Daoy (cell line): ENCODE measurements at places on chromosomes 6 and 20.

GRCh38 chr20:51802170-51802751, at the start of gene SALL4:
TSS of gene SALL4 (minus strand) at chr20:51802521. CDS start at chr20:51802408, 113 bp downstream.
- DNase-seq, result no peak

GRCh38 chr20:36663031-36663430, 17.0 kb upstream of the SLA2 start:
- no peak for DNase-seq

- DNase-seq, result no peak
Measured at GRCh38 chr6:122808121-122808885, 19.2 kb downstream of the SMPDL3A start.

- DNase-seq, result no peak
Measured at GRCh38 chr6:31762878-31763618, 592 bp downstream of the SAPCD1 start.

- peak; percentile 51 for DNase-seq
Measured at GRCh38 chr6:133062077-133062476, 179.1 kb upstream of the EYA4 start.

DNA sequence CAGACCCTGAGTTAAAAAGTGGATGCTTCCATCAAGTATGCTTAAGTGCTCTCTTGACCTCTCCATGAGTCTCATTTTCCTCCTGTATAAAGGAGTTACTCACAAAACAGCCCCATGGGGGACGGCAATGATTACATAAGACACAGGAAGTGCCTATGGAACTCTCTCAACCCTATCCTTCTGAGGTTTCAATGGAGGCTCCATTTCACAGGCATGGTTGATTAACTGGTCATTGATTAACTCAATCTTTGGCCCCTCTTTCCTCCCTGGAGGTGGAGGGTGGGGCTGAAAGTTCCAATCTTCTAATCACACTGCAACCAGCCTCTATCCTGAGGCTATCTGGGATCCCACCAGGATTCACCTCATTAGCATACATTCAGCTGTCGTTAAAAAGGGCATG, 29.3 kb downstream of the CST8 start:
- no peak for DNase-seq

DNA sequence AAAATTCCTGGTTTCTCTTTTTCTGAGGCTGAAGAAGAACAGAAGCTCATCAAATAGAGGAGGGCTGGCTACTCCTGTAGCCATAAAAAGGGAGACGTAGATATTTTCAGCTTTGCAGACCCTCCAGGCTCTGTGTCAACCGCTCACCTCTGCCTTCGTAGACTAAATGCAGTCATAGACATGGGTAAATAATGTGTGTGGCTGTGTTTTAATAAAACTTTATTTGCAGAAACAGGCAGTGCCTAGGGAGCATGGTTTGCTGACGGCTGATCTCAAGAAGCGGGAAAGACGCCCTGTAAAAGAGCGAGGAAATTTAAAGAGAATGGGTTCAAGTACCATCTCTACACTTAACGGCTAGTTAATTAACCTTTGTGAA, 171.8 kb downstream of the BCAS1 start:
- DNase-seq, result no peak

DNA sequence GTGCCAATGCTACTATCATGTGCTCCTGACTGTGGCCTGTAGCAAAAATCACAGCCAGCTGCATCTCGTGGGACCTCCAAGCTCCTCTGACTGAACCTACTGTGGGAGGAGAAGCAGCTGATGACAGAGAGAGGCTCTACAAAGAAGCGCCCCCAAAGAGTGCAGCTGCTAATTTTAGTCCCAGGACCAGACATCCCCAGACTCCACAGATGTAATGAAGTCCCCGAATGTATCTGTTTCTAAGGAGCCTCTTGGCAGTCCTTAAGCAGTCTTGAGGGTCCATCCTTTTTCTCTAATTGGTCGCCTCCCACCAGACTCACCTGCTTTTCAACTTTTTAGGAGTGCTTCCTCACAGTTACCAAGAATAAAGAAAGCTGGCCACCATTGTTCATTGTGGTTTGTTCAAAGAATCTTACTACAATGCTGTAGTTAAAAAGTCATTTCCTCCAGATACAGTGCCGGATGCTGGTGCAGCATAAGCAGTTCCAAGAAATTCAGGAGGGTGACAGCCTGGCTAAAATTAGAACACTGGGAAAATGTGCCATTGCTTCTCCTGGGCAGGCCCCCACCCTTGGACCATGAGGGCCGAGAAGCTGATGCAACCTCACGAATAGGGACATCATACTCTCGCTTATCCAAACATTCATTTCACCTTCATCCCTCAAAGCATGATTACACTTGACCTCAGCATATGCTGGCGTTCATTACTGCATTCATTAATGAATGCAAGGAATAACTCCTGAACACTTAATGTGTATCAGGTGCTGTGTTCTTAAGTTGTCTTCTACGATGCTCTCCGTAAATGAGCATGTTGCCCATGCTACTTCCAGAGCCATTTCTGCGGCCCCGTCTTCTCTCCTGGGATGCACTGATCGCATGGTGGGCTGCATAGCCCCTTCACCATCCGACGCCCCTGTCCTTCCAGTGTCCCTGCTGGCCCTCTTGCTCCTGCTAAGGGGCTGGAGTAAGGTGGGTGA, 66.4 kb downstream of the LY86 start:
- no peak for DNase-seq

DNA sequence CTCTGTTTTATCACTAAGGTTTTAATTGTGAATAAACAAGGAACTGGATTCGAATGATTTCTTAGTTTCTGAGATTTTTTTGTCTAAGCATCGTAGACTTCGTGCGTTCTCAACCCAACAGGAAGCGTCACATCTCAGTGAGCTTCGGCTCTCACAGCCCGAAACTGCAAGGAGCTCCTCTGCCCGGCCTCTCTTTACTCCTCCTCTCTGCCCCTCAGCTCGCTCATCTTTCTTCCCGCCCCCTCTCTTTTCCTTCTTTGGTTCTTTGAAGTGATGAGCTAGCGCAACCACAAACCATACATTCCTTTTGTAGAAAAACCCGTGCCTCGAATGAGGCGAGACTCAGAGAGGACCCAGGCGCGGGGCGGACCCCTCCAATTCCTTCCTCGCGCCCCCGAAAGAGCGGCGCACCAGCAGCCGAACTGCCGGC, 480 bp upstream of the NT5E start:
- peak; percentile 84 for DNase-seq

DNA sequence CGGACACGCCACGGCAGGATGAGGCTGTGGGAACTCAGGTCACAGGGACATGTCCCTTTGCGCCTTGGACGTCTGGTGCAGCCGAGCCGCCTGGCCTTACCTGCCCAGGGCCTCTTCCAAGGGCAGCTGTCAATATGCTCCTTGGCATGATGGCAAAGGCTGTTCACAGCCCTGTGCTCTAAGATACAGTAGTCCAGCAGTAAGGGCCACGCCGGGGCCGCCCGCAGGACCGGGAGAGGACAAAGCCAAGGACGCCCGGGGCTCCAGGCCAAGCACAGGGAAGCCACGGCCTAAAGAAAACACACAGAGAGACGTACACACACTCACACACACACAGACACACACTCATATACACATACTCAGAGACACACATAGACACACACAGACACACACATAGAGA, 13.0 kb downstream of the FOXF2 start:
- DNase-seq, result no peak

DNA sequence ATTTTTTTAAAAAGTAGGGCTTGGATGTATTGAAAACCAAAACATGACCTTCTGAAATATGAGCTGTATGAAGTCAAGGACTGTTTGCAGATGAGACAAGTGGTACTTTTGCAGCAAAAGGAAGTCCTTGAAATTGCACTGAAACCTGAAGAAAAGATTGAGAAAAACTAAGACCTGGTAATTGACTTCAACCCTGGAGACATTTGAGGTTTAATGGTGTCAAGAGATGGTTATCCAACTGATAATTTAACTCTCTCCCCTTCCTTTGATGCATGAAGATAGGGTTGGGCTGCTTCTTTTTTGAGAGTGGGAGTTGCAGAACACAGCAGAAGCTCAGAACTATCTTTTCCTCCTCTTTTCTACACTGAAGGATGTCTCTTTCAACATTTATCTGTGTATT, 180.9 kb upstream of the DTNBP1 start:
- no peak for DNase-seq

- no peak for DNase-seq
Measured at GRCh38 chr6:128156321-128157111, 255.7 kb upstream of the THEMIS start.

- no peak for DNase-seq
Measured at GRCh38 chr20:15774926-15775325, 798.3 kb downstream of the KIF16B start.

DNA sequence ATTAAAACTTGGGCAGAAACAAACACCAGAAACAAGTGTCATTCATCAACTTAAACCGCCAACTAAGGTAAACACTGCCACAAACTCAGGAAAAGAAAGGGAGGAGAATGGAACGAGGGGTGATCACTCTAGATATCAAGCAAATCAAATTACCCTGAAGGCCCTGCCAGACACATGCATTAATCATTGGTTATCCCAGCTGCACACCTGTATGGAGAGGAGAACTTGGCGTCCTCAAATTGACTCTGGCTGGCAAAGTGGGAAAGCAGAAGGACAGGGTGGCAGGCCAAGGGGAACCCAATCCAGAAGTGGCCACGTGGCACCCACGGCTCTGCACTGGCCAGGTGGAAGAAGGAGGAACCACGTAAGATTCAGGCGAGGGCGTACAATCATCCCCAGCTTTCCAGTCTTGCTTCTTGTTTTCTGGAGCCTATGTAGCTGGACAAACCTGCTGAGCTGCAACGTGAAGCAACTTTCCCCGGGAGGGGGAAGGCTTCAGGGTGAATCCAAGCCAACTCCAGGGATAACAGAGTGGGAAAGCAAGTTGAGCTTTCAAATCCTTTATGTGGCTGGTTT, 156.2 kb upstream of the JARID2 start:
- DNase-seq, result no peak

- no peak for DNase-seq
Measured at GRCh38 chr20:35582131-35582530, 33.5 kb upstream of the SPAG4 start.

- DNase-seq, result peak; percentile 90
Measured at GRCh38 chr6:42226645-42227143, 9.0 kb upstream of the MRPS10 start.

DNA sequence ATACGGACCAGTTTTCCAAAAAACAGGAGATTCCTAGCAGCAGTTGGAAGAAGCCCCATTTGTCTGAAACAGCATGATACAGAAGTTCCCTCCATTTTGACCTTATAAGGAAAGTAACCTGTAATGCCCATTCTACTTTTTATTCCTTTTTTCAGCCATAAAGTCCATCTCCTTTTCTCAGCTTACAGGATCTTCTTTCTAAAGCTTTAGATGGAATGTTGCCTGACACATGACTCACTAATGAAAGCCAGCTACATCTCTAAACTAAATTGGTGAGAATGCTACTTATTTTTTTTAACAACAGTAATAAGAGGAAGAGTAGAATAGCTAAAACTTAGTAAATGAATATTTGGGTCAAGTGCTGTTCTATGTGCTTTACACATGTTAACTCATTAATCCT, 234.1 kb downstream of the CDH26 start:
- DNase-seq, result no peak
